Kidney epithelial cell (primary cell): ENCODE measurements at places on chromosomes 3 and 15. TPM values are rescaled to one million over a fixed set of nuclear protein-coding genes. Genes with fewer than 3 reads are reported as not detected.

Gene ARL14
- total RNA-seq: 0.08 and 0.21 TPM in 2 replicates

GRCh38 chr3:20832963-20833362 is 647.0 kb upstream of the SGO1 start:
- DNase-seq: no peak

DNA sequence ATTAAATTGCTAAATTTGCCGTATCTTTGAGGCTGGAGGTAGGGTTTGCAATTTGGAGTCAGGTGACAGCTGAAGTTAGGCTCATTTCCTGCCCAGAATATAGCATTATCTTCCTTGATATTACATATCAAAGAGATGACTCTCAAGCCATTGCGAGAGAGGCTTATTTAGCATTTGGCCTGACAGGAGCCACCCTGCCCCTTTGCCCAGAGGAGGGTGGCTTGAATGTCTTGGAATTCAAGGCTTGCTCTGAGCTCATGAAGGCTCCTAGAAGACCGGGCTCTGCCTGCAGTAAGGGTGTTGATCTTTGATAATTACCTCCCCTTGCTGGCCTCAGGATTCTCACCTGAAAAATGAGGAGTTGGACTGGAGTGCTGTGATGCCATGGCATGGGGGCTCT is 251.4 kb upstream of the C2CD4B start:
- no peak for DNase-seq

Gene GOLGA8G
- total RNA-seq: not detected in 2 replicates

- no peak for DNase-seq
Observed at GRCh38 chr3:184716622-184717398, 4.9 kb upstream of the MAGEF1 start.

Gene CCNL1
- total RNA-seq: 99.9 and 108 TPM in 2 replicates

DNA sequence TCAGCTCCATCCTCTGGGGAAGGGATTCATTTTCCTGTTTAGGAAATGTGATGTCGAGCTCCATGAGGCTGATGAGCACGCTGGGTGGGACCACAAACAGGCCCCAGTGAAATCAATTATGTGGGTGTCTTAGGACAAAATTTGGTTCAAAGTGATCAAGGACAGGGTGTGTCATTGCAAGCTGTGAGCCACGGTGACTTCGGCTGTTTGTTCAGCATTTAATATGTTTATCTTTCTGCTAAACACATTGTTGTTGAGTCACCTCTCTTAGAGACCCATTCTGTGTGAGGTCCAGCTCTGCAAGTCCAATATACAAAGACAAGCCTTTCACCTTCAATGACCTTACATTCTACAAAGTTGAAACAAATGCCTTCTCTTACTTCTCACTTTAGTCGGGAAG is 41.3 kb downstream of the SSR3 start:
- DNase-seq: no peak
